ENCODE measurements at places on chromosomes 5 and 9.

- no peak for DNase-seq
These were observed 978 bp upstream of the UBE2B start for GRCh38 chr5:134370311-134370870.

DNA sequence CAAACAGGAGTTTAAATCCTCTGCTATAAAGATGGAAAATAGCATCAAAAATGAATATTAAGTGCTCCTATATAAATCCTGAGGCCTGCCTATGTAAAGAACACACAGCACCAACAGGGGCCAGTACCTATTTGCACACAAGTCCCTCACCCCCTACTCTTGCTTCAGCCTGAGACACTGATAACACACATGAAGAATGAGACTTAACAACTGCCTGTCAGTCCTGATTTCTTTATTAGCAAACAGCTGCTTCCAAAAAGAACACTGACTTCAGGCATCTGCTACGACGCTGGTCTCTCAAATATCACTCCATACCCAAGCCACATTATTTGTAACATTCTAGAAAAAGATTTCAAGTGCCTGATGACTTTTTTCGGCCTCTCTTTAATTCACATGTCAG lies 55.5 kb downstream of the MYO10 start:
- DNase-seq = no peak

DNA sequence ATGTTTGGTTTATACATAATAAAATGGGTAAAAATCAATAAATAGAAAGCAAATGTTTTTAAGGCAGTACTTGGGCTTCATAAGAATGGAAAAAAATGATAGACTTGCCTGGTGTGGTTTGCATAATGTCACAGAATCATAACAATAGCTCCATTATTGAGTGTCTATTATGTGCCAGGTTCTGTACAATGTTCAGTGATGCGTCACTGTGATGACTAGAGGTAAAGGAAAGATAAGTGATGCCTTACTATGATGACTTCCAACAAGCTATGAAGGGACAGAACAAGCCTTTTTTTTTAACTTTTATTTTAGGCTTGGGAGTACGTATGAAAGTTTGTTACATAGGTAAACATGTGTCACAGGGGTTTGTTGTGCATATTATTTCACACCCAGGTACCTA lies 128.8 kb downstream of the TMC1 start:
- no peak for DNase-seq

GRCh38 chr5:154849791-154850201 lies 607 bp downstream of the FAXDC2 start:
- DNase-seq = no peak

DNA sequence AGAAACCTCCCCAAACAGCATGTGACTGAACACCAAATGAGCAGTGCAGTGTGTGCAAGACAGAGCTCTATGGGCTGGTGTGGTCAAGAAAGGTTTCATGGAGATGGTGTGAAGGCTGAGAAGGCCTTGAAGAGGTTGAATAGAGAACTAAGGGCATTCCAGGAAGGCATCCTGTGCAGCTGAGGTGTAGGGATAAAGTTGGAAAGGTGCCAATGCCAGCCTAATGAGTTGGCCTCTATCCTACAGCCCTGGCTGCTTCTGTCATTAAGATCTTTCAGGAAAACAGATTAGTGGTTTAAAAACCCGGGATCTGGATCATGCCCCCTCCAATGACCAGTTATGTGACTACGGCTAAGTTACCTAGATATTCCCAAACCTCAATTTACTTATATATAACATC lies 4.0 kb downstream of the HDAC3 start:
- DNase-seq = no peak

- no peak for DNase-seq
These were observed 135.4 kb upstream of the SGCD start for GRCh38 chr5:156191547-156191946.

- DNase-seq = no peak
These were observed 2.6 kb downstream of the CFAP90 start for GRCh38 chr5:7848296-7848695.

DNA sequence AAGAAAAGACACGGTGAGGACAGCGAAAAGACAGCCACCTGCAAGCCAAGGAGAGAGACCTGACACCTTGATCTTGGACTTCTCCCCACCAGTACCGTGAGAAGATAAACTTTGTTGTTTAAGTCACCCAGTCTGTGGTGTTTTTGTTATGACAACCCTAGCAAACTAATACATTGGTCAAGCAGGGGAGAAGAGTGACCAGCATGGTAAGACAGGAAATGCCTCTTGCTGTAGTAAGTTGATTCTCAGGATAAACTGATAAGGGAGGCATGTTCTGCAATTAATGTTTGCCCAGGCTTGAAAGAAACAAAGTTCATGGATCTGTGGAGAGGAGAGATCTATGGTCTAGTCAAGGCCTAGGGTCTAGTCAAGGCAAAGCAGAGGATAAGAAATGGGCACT lies 801.2 kb downstream of the MAT2B start:
- no peak for DNase-seq

GRCh38 chr5:143258559-143259253 lies 144.8 kb downstream of the NR3C1 start:
- DNase-seq = no peak

DNA sequence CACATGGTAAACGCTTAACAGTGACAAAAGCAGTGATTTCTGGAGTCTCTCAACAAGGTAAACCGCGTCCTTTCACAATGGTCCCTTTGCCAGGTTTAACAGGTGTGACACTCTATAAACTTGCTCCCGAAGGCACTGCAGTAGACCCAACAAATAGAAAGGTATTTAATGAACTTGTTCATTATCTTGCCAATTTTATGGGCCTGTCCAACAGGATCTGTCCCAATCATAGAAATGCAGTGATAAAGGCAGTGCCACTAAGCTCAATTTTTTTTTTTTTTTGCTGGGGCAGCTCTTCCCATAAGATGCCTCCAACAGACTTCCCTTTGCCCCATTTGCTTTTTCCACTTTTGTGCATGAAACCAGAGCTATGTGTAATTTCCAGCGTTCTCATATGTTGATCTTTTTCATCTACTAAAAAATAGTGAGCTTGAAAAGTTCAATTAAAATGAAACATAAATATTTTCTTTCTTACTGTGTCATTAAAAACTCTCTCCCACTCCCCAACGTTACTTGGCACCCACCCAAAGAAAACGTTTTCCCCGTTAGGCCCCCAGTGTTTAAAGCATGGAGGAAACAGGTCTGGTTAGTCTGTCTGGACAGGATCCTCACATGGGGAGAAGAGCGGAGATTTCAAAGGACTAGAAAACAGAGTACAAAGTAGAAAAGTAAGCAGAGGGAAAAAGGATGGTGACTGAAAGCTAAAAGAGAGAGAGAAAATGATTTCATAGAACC lies 80.9 kb upstream of the SPATA31D4 start:
- DNase-seq = no peak

- no peak for DNase-seq
These were observed 465.5 kb downstream of the DNAH5 start for GRCh38 chr5:13478831-13479465.

- DNase-seq = no peak
These were observed 1.1 kb downstream of the ISL1 start for GRCh38 chr5:51384281-51384840.

GRCh38 chr9:123761905-123762605 lies 167.9 kb downstream of the DENND1A start:
- no peak for DNase-seq

DNA sequence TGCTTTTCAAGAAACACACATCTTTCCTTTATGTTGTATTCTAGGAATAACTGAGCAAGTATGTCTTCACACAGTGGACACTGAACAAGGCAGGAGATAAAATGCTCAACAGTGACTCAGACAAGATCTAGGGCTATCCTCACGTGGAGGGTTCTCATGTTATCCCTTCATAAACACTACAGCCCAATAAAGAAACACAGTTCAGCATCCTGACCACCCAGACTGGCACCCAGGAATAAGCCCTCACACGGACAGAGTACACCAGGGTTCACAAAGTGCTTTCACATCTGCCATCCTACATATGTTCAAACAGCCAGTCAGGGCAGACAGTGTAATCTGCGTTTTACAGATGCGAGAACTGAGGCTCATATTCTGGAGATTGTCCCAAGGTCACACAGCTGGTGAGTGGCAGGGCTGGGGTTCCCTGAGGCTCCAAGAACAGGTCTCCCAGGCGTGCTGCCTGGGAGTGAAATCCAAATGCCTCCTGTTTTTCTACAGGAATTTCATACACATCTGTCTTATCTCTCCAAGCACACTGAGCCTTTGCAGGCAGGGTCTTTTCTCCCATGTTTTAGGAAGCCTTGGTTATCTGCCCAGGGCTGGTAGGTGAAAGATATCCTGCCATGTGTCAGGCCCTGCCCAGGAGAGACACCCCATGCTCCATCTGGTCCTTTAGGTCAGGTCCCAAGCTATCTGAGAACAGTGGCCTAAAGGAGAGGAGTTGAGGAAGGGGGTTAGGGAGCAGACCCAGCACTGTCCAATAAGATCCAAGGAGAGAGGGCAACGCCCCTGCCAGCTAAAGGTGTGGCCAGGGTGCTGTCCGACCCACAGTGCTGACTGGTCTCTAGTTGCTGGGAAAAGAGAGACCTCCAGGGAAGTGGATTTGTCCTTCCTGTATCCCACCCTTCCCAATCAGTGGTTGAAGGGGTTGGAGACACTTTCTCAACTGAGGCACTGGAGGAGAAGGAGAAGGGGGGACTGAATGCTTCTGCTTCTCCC lies 47.9 kb upstream of the XPA start:
- no peak for DNase-seq
